ENCODE measurements at places on chromosomes 7 and 10. TPM values are rescaled to one million over a fixed set of nuclear protein-coding genes. Genes with fewer than 3 reads are reported as not detected.

Gene SEC24C
- polyA plus RNA-seq: 60.2 TPM

Gene CTNNA3
- 0.01 TPM for polyA plus RNA-seq

Gene TBRG4
- polyA plus RNA-seq: 77.9 TPM

DNA sequence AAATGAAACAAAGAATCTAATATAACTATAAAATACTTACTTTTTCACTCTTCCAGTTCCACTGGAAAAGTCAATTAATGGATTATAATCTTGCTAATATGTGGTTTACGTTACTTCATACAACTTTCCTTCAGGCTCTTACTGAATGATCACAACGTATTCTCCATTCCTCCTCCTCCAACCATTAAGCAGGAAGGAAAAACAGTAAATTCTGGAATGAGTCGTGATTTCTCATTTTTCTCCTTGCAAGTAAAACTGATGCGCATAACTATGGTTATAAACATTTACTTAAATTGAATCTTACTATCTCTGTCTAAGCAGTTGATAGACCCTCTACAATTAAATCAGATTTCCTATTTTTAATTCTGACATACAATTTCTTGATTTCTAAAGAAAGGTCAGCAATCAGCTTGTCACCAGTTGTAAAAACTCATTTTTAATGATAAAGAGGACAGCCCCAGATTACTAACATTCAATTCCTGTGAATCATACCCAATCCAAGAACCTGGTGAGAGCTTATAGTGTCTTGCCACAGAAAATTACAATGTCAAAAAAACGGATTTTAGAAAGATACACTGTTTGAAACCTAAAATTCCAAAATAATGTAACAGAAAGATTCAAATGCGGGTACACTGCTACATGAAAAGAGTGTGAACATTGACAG lies 64.3 kb downstream of the EZH2 start:
- peaks cover 7% of the 10 kb centered on the region for H3K4me1 ChIP-seq
- H3K4me3 ChIP-seq: no peak overlapping the region
- H3K27me3 ChIP-seq: no peaks in the 10 kb centered on the region
- no peak overlapping the region for H3K27ac ChIP-seq
- DNase-seq: no peak

DNA sequence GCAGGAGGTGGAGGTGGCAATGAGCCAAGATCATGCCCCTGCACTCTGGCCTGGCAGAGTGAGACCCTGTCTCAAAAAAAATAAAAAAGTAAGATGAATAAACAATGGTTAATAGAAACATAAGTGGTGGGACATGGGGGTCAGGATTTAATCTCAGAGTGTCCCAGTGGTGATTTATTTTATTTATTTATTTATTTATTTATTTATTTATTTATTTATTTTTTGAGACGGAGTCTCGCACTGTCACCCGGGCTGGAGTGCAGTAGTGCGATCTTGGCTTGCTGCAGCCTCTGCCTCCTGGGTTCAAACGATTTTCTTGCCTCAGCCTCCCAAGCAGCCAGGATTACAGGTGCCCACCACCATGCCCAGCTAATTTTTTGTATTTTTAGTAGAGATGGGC lies 482.6 kb upstream of the GALNT17 start:
- no peaks in the 10 kb centered on the region for H3K27me3 ChIP-seq
- no peaks in the 10 kb centered on the region for H3K4me1 ChIP-seq
- no peak for DNase-seq
- no peaks in the 10 kb centered on the region for H3K36me3 ChIP-seq
- H3K27ac ChIP-seq: no peak overlapping the region

DNA sequence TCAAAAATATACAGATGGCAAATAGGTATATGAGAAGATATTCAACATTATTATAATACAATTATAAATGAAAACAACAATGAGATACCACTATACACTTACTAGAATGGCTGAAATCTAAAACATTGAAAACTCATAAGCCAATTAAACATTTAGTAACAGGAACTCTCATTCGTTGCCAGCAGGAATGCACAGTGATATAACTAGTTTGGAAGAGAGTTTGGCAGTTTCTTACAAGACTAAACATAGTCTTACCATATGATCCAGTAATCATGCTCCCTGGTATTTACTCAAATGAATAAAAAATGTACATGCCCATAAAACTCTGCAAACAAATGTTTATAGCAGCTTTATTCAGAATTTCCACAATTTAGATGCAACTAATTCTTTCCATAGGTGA lies 476.2 kb upstream of the COBL start:
- no peak overlapping the region for H3K27ac ChIP-seq
- H3K27me3 ChIP-seq: no peaks in the 10 kb centered on the region
- no peak for DNase-seq
- no peak overlapping the region for H3K4me3 ChIP-seq
- H3K36me3 ChIP-seq: no peaks in the 10 kb centered on the region
- H3K4me1 ChIP-seq: no peaks in the 10 kb centered on the region

DNA sequence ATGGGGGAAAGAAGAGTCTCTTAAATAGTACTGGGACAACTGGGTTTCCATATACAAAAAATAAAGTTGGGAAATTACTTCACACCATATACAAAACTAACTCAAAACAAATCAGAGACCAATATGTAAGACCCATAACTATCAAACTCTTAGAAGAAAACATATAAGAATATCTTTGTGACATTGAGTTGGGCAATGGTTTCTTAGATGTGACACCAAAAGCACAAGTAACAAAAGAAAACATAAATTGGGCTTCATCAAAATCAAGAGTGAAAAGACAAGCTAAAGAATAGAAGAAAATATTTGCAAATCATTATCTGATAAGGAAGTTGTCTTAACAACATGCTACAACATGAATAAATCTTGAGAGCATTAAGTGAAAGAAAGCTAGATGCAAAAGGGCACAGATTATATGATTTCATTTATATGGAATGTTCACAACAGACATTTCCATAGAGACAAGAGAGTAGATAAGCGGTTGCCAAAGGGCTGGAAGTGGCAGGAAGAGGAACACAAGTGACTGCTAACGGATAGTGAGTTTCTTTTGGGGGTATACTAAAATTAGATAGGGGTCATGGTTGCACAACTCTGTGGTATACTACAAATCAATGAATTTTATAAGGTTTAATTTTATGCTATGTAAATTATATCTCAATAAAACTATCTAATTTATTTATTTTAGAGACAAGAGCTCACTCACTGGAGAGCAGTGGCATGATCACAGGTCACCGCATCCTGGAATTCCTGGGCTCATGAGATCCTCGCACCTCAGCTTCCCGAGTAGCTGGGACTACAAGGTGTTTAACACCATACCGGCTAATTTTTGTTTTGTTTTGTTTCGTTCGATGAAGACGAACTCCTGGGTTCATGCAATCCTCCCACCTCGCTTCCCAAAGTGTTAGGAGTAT lies 35.4 kb downstream of the JMJD1C start:
- peaks cover 2% of the 10 kb centered on the region for H3K36me3 ChIP-seq
- DNase-seq: no peak
- no peak overlapping the region for H3K27ac ChIP-seq
- no peak overlapping the region for H3K4me3 ChIP-seq
- no peaks in the 10 kb centered on the region for H3K4me1 ChIP-seq
